ENCODE measurements at places on chromosomes 12 and 14.

DNA sequence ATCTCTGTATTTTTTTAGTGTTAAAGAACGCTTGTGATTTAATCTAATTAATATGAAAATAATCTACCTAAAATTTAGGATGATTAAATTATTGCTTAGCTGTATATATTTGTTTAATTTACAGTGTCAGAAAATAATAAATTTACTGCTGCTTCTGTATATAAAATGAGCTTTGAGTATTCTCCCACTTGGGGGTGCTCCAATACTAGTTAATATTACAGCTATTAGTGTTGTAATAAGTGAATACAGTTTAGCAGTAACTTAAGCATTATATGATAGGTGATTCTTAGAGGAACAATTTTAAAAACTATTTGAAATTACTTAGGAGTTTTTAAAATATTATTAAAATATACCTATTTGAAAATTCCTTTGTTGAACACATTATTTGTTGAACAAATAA, 62.2 kb downstream of the PAPOLA start:
- no peak for DNase-seq

GRCh38 chr14:89207925-89208328, 209.1 kb downstream of the FOXN3 start:
- no peak for DNase-seq

DNA sequence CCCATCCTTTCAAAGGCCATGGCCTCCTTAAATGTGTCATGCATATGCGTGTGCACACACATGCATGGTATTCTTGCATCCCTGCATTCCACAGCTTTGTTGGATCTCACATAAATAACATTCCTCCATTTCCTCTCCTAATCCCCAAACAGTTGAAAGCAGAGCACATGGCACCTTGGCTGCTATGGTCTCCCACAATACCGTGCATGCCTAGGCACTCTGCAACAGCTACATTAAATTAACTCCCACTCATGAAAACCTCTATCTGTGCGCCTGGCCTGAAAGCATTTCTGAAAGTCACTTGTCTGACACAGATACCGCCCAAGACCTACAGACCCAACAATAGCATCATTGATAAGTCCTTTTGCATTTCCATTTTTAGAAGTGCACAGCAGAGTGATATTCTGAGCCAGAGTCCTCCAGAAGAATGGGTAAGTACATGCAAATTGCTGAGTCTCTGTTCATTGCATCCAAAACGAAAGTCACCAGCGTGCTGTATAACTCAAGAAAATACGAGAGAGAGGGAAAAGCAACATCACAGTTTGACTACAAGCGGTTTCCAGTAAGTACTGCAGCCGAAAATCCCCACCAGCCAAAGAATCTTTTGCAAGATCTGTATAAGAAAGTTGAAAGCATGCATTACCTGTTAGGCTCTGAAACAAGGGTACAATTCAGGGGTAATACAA, 436 bp downstream of the ASB2 start:
- DNase-seq = no peak

DNA sequence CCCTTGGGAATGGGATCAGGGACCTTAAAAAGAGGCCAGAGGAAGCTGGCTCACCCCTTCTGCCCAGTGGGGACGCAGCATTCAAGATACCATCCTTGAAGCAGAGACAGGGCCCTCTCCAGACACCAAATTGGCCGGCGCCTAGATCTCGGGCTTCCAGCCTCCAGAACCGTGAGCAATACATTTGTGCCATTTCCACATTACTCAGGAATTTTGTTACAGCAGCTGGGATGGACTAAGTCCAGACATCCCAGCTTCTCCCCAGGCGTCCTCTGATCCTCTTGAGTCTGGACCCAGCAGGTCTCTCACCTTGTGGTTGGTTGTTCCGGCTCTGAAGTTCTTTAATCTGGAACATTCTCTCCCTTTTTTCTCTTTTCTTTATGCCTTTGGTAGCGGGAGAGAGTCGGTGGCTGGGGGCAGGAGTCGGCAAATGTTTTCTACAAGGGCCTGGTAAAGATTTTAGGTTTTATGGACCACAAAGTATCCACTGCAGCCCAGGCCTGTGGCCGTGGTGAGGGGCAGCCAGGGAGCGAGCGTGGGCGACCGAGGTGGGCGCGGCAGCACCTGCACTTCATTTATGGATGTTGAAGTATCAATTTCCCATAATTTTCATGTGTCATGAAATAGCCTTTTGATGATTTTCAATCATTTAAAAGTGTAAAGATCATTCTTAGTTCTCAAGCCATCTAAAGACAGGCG, 4.8 kb downstream of the CEP170B start:
- DNase-seq = no peak

GRCh38 chr12:46608431-46609272, 217.1 kb downstream of the SLC38A4 start:
- no peak for DNase-seq

DNA sequence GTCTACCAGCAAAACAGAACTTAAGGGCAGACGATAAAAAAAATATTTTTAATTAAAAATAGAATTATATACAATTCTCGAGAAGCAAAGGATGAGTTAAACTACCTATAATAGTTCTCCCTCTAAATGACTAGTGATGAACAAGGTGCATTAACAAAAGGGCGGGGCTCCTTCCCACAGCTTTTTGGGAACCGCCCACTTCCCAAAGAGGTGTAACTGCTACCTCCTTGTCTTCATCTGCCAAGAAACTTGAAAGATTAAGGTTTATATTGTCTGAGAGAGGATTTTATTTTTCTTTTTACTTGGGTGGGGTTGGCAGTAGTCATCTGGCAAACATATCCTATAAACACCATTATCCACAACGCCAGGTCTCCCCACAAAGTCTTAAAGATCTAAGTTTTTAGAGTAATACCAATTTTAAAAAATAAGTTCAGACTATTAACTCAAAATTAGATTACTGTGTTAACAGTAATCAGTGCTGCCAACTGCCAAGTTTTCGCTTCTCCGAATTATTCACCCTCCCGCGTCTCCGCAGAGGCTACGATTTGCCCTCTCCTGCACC, 938 bp downstream of the RALGAPA1 start:
- no peak for DNase-seq
